GM23338 (cell line): ENCODE measurements at places on chromosomes 3 and 15. TPM values are rescaled to one million over a fixed set of nuclear protein-coding genes. Genes with fewer than 3 reads are reported as not detected.

The WDR49 gene
- polyA plus RNA-seq, result 1.4 and 1.9 TPM in 2 replicates

The FBXL2 gene
- 2.1 and 2.8 TPM in 2 replicates for polyA plus RNA-seq

The NAA80 gene
- polyA plus RNA-seq, result 11.2 and 12.1 TPM in 2 replicates

The APOD gene
- not detected in 2 replicates for polyA plus RNA-seq

The KY gene
- polyA plus RNA-seq, result not detected in 2 replicates

The ZCWPW2 gene
- 0.55 and 0.78 TPM in 2 replicates for polyA plus RNA-seq

The C15orf39 gene
- 13.4 and 13.9 TPM in 2 replicates for polyA plus RNA-seq

The NUP210 gene
- 13.8 and 14.1 TPM in 2 replicates for polyA plus RNA-seq

The FOXL2NB gene
- polyA plus RNA-seq, result 9.3 and 11.2 TPM in 2 replicates

DNA sequence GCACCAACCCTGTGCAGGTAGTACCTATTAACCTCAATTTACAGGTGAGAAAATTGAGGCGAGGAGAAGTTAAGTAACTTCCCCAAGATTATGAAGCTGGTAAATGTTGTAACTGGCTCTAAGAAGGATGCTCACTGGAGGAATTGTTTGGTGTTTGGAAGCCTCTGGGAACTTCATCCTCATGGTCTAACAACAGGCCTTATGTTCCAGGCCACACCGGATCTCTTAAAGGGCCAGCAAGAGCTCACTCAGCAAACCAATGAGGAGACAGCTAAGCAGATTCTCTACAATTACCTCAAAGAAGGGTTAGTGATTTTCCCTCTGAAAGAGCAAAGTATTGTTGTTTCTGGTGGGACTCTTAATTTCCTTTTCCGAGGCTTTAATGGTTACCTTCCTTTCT lies 63.9 kb downstream of the CGNL1 start:
- no peaks in the 10 kb centered on the region for H3K27me3 ChIP-seq
- H3K4me1 ChIP-seq, result peaks cover 3% of the 10 kb centered on the region
- H3K36me3 ChIP-seq, result peaks cover 11% of the 10 kb centered on the region; the same call in 1 of the 2 replicates
- no peak overlapping the region for H3K27ac ChIP-seq

GRCh38 chr15:74283368-74283767 lies 47.2 kb downstream of the CCDC33 start:
- H3K27me3 ChIP-seq, result 0 out of 2 replicates have a peak, but pooled peaks cover 4% of the 10 kb centered on the region
- no peak overlapping the region for H3K4me3 ChIP-seq

DNA sequence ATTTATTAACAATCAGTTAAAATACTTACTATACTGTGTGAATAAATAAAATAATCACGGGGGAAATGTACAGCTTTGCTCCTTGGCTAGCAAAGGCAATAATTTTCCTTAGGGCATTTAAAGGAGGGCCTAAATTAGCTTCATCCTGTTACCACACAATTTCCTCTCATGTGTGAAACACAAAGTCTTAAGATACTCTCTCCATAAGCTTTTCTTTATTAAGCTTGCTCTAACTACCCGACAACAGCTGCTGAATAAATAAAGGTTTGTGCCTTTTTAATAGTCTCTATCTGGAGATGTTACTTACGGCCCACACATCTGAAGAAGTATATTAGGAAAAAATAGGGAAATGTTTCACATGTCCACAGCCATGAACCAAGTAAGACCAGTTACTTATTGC lies 29.7 kb downstream of the ZNF106 start:
- H3K4me1 ChIP-seq, result peaks cover 15% of the 10 kb centered on the region
- no peak overlapping the region for H3K4me3 ChIP-seq
- H3K36me3 ChIP-seq, result no peaks in the 10 kb centered on the region
- H3K27me3 ChIP-seq, result no peaks in the 10 kb centered on the region
- H3K27ac ChIP-seq, result no peak overlapping the region

DNA sequence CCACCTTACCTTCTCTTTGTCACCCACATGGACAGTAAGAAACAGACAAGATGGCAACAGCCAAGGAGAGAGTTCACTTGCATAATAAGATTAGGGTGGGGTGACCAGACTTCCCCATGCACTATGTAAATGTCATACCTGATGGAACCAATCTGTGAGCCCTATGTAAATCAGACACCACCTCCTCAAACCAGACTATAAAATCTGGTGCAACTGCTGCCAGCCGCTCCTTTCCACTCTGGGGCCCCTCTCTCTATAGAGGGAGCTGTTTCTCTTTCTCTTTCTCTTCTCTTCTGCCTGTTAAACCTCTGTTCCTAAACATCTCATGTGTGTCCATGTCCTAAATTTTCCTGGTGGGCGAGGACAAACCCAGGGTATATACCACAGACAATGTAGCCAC lies 405.5 kb upstream of the CNTN4 start:
- H3K27ac ChIP-seq, result no peak overlapping the region
- no peaks in the 10 kb centered on the region for H3K27me3 ChIP-seq
- H3K4me1 ChIP-seq, result no peaks in the 10 kb centered on the region
- peak; percentile 6 for DNase-seq

- H3K4me1 ChIP-seq, result peaks cover 26% of the 10 kb centered on the region
- no peak for DNase-seq
- no peaks in the 10 kb centered on the region for H3K27me3 ChIP-seq
- H3K4me3 ChIP-seq, result no peak overlapping the region
These were observed 28.3 kb downstream of the ALS2CL start for GRCh38 chr3:46664971-46665762.

GRCh38 chr3:81080608-81081007 lies 680.8 kb downstream of the GBE1 start:
- H3K36me3 ChIP-seq, result no peaks in the 10 kb centered on the region
- no peak overlapping the region for H3K4me3 ChIP-seq
- no peaks in the 10 kb centered on the region for H3K27me3 ChIP-seq

GRCh38 chr3:141659821-141660613 lies 78.1 kb upstream of the RNF7 start:
- peak; percentile 69 for DNase-seq
- no peaks in the 10 kb centered on the region for H3K36me3 ChIP-seq
- H3K27ac ChIP-seq, result no peak overlapping the region
- H3K4me3 ChIP-seq, result peak overlapping the region; percentile 78
- peaks cover 41% of the 10 kb centered on the region for H3K27me3 ChIP-seq

GRCh38 chr3:71400986-71401451 lies 182.5 kb downstream of the FOXP1 start:
- no peaks in the 10 kb centered on the region for H3K27me3 ChIP-seq
- H3K4me3 ChIP-seq, result no peak overlapping the region
- H3K4me1 ChIP-seq, result peaks cover 5% of the 10 kb centered on the region
- no peak for DNase-seq
- no peak overlapping the region for H3K27ac ChIP-seq

GRCh38 chr3:187689984-187690383 lies 12.4 kb downstream of the RTP2 start:
- no peak for DNase-seq
- no peak overlapping the region for H3K4me3 ChIP-seq
- 0 out of 2 replicates have a peak, but pooled peaks cover 7% of the 10 kb centered on the region for H3K4me1 ChIP-seq

GRCh38 chr15:77019521-77020331 lies 24.8 kb downstream of the PSTPIP1 start:
- no peaks in the 10 kb centered on the region for H3K27me3 ChIP-seq
- no peaks in the 10 kb centered on the region for H3K36me3 ChIP-seq
- no peak overlapping the region for H3K4me3 ChIP-seq
- no peak overlapping the region for H3K27ac ChIP-seq

GRCh38 chr3:48630407-48630806 lies 4.9 kb downstream of the SLC26A6 start:
- H3K27me3 ChIP-seq, result no peaks in the 10 kb centered on the region
- H3K27ac ChIP-seq, result no peak overlapping the region
- H3K36me3 ChIP-seq, result peaks cover 11% of the 10 kb centered on the region; the same call in 1 of the 2 replicates
- no peak for DNase-seq
- H3K4me3 ChIP-seq, result no peak overlapping the region

- DNase-seq, result no peak
- H3K27ac ChIP-seq, result no peak overlapping the region
- H3K27me3 ChIP-seq, result no peaks in the 10 kb centered on the region
- no peak overlapping the region for H3K4me3 ChIP-seq
These were observed 54.2 kb upstream of the MCTP2 start for GRCh38 chr15:94177112-94177511.

GRCh38 chr3:38645601-38646000 lies 3.9 kb downstream of the SCN5A start:
- H3K4me3 ChIP-seq, result no peak overlapping the region
- peaks cover 16% of the 10 kb centered on the region; the same call in 1 of the 2 replicates for H3K4me1 ChIP-seq
- peaks cover 27% of the 10 kb centered on the region for H3K27me3 ChIP-seq
- no peak for DNase-seq
- no peaks in the 10 kb centered on the region for H3K36me3 ChIP-seq

DNA sequence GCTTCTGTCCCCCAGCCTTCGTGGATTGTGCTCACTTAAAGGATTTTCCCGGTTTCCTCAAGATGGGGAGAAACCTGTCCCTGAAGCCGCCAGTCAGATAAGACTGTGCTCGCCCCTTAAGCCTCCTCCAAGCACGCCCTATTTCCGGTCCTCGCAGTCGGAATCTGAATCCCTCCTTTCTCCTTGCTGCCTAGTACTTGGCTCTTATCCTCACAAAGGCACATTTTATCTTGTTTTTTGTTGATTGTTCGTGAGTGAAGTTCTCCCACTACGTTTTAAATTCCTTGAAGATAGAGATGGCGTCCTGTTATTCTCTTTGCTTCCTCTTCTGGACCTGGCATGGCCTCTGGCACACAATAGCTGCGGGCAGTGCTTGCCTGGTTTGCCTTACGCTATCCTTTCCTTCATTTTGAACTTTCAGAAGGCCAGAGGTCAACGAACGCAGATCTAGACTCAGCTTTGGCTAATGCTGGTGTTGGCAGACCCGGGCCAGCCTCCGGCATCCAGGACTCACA lies 1.7 kb downstream of the CLDN11 start:
- H3K4me3 ChIP-seq, result peak overlapping the region; percentile 65

DNA sequence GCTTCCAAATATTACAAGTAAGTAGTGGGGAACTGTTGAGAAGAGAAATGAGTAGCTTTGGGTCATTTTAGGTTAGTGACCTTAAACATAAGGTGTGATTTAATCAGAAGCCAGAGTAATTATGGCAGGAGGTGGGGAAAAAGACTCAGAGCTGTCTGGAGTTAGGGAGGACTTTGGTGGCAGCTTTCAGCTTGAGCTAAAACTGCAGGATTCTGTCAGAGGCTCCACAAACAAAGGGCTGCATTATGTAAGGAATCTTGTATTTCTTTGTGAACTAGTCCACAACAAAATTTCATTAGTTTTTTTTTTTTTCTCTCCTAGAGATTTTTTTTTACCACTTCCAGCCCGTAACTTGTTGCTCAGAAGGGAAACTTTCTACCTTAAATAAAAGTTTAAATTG lies 345.3 kb downstream of the TIGIT start:
- H3K4me3 ChIP-seq, result no peak overlapping the region
- H3K4me1 ChIP-seq, result peaks cover 5% of the 10 kb centered on the region; the same call in 1 of the 2 replicates
- no peak for DNase-seq
- H3K36me3 ChIP-seq, result no peaks in the 10 kb centered on the region
- H3K27me3 ChIP-seq, result no peaks in the 10 kb centered on the region

DNA sequence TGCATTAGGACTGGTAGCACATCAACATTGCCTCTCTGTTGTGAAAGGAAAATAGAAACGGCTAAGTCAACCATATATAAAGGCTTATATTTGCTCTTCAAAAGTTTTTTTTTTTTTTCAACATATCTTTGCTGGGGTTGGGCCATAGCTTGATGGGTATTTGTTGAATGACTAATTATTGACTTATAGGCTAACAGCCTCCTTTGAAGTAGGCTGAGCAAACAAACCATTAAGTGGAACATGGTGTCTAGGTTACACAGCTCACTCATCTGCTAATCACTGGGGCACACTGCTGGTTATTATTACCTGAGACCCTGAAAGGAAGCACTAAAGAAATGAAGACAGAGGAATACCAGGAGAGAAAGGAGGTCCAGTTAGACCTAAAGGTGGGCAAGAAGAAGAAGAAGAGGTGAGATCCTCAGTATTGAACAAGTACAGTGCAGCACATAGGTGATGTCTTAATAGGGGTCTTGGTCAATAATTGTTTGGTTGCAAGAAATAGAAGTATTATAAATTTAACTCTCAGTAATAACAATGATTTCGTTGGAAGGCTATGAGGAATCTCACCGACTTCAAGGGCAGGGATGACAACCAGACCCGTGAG lies 139.4 kb downstream of the RPLP1 start:
- no peaks in the 10 kb centered on the region for H3K36me3 ChIP-seq
- no peak for DNase-seq
- no peak overlapping the region for H3K27ac ChIP-seq
- no peak overlapping the region for H3K4me3 ChIP-seq
- no peaks in the 10 kb centered on the region for H3K4me1 ChIP-seq
- no peaks in the 10 kb centered on the region for H3K27me3 ChIP-seq

DNA sequence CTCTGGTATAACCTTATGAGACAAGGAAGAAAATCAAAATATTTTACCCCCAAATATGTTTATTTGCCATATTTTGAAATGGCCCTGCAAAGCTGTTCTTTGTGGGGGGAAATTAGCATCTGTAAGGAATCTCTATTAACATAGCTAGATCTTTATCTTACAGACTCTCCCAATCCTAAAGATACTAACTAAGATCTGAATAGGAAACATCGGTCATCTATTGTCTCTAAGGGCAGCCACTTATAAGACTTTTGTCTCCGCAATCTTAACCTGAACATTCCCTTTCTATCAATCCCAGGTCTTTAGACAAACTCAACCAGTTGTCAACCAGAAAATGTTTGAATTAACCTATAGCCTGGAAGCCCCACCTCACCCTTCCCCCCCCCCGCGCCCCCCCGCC lies 21.2 kb downstream of the UMPS start:
- H3K27me3 ChIP-seq, result no peaks in the 10 kb centered on the region
- no peak overlapping the region for H3K4me3 ChIP-seq
- peak; percentile 17 for DNase-seq
- H3K4me1 ChIP-seq, result peaks cover 9% of the 10 kb centered on the region
- H3K36me3 ChIP-seq, result no peaks in the 10 kb centered on the region

DNA sequence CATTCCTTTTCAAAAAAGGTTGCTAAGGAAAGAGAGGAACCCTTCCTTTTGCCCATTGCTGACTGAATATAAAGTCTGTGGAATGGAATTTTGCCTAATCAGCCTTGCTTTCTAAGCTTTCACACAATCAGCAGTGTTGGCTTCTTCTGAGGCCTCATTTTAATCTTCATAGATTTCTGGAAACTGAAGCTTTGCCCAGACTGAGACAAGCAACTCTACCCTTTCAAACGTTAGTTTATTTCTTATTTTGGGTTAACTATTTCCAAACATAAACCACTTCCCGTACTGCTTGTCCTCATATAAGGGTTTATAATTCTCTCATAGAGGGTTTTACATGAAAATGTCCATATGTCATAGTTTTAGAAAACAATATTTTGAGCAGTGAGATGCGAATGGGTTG lies 82.9 kb downstream of the NR1D2 start:
- DNase-seq, result no peak
- no peaks in the 10 kb centered on the region for H3K4me1 ChIP-seq
- no peak overlapping the region for H3K4me3 ChIP-seq
- no peaks in the 10 kb centered on the region for H3K27me3 ChIP-seq

DNA sequence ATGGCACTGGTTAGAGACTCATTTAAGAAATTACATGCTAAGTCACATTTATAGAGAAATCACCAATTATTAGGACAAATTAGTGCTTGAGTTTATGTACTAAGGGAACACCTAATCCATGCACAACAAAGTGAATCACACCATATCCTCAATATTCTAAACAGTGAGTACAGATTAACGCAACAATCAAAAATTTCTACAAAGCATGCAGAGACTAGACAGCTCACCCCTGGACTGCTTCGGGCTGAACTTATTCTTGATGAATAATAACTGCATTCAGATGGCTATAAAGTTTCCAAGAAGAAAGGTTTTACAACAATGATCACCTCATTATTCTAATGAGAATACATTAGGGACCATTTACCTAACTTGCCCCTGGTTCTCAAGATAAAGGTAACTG lies 66.5 kb downstream of the LRRFIP2 start:
- DNase-seq, result no peak
- no peaks in the 10 kb centered on the region for H3K4me1 ChIP-seq
- H3K4me3 ChIP-seq, result no peak overlapping the region
- no peaks in the 10 kb centered on the region for H3K27me3 ChIP-seq
